Thoracic aorta (tissue), 2 donors: ENCODE measurements at places on chromosomes 6 and 20. TPM values are rescaled to one million over a fixed set of nuclear protein-coding genes. Genes with fewer than 3 reads are reported as not detected.

Gene PAK5
- not detected for total RNA-seq

Gene MEI4
- not detected for total RNA-seq

Gene OR2B6
- not detected for total RNA-seq

Gene GPX5
- total RNA-seq = not detected

Gene CST1
- not detected for total RNA-seq

Gene STK4
- 47.9 TPM for total RNA-seq

Gene NT5E
- total RNA-seq = 47.4 TPM

Gene FLRT3
- 1.8 TPM for total RNA-seq

Gene PHF20
- total RNA-seq = 46.8 TPM
